Stimulated activated CD4-positive, alpha-beta T cell treated with anti-CD3 and anti-CD28 coated beads, TNF-alpha, amount 100 ng/mL, for 48 hours (primary cell): ENCODE measurements at places on chromosomes 2 and 18.

GRCh38 chr2:84839851-84840250 is 41.0 kb downstream of the TRABD2A start:
- no peak for DNase-seq

- no peak for DNase-seq
Observed at GRCh38 chr2:176085861-176086771, 2.4 kb upstream of the EVX2 start.

- DNase-seq: no peak
Observed at GRCh38 chr2:109558076-109558882, 55.5 kb downstream of the SEPTIN10 start.

- DNase-seq: no peak
Observed at GRCh38 chr2:79235135-79235534, 75.6 kb upstream of the REG3A start.

- DNase-seq: no peak
Observed at GRCh38 chr2:137383391-137383790, 580.9 kb upstream of the HNMT start.

DNA sequence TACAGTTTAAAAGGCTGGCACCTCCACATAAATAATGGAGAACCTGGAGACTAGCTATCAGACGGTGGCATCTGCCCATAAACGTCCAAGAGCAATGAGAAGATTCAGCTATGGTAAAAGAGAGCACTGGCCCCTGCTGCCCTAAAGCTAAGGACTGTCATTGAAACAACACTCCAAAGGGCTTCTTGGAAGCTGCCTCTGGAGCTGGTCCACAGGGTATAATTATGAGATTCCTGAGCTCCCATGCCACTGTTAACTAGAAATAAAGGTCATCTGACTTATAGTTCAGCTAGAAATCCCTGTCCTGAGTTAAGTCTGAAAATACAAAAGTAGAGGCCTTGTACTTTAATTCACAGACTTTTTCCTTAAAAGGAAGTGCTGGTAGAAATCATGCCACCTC is 39.9 kb upstream of the RBMS1 start:
- DNase-seq: no peak

DNA sequence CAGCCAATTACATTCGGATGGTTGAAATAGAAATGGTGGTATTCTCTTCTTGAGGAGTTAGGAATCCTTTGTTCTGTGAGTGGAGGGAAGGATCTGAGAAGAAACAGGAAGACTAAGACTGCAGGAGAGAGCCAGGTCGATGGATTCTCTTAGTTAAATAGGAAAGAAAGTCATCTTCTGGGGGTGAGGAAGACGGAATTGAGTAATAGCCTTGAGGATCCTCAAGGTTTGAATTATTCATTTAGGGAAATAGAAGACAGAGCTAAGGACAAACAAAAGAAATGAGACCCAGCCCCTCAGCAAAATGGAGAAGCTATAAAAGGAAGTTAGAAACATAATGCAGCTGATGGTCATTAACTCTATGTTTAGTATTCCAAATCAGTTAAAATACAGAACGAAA is 1.8 kb downstream of the LAPTM4A start:
- DNase-seq: no peak

DNA sequence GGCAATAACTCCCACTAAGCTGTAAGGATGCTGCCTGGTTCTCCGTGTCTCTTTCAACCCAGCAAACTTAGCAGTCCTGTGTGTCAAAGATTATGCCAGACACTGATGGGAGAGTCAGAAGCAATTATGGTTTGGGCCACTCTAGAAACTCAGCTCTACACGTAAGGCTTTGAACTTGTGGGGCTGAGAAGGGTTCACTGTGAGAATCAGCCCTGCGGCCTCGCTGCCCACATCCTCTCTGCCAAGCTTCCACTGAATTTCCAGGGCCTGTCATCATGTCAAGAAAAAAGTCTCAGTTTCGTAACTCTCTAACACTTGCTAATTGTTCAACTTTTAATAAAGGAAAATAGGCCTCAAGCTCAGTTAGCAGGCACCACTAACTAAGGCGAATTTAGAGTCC is 308.8 kb upstream of the LYPD1 start:
- no peak for DNase-seq

GRCh38 chr2:149055751-149056150 is 17.3 kb downstream of the LYPD6B start:
- DNase-seq: no peak
